Hematopoietic multipotent progenitor cell treated with erythropoietin and hydrocortisone succinate and interleukin-3 and kit ligand, for 15 days (in vitro differentiated cells): ENCODE measurements at places on chromosomes 11 and 22.

DNA sequence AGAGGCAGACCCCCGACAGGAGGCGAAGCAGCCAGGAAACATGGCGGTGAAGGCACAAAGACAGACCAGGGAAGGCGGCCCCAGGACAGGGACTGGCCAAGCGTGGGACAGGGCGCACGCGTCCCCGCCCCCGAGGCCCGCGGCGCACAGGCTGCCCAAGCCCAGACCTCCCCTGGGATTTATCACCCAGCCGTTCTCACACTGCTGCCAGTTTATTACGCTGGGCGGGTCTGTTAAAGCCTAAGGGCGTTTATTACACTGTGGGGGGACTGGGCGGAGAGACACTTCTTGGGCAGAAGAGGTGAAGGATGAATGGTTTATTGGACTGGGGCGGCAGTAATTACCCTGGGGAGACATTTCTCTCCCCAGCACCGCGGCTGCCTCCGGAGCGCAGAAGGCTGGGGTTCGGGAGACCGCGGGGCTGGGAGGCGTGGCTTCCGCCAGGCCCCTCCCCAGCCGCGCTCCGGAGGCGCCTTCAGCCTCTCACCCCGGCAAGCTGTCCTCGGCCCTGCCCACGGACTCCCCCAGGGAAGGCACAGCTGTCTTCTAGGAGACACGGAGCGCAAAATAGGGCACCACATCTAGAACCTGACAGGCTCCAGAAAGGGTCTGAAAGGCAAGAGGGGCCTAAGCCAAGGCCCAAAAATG, 47.1 kb downstream of the SLC22A12 start:
- no peak for DNase-seq

GRCh38 chr11:7314811-7315604, 63.3 kb downstream of the SYT9 start:
- no peak for DNase-seq

GRCh38 chr11:111631024-111631665, 28.9 kb downstream of the SIK2 start:
- DNase-seq = no peak

DNA sequence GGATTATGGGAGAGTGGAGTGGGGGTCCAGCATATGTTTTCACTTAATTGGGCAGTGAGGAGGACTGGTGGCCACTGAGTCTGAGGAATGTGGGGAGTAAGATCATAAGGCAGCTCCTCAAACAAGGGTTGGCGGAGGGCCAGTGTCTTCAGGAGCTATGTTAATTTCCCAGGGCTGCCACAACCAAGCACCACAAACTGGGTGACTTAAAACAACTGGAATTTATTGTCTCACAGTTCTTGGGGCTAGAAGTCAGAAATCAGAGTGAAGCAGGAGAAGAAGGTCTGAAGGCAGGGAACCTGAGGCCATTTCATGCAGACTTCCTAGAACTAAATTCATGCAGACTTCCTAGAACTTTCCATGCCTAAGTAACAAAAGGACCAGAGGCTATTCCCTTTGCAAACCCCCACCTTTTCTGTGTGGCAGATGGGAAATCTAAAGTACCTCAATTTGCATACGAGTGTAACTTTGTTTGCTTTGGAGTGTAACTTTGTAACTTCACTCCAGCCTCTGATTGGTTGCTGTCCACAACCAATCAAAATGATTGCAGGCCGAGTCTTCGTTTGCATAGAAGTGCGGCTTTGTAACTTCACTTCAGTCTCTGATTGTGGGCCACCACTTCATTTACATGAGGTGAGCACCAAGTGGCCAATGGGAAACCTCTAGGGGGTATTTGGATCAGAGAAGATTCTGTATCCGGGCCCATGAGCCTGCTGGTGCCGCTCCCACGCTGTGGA, 50.5 kb upstream of the ZBED5 start:
- DNase-seq = no peak

GRCh38 chr11:110948112-110948511, 235.9 kb upstream of the ARHGAP20 start:
- DNase-seq = no peak

GRCh38 chr11:102633385-102634026, 8.4 kb upstream of the MMP20 start:
- no peak for DNase-seq

GRCh38 chr11:1218788-1219445, 3.9 kb upstream of the MUC5B start:
- no peak for DNase-seq
